ENCODE measurements at places on chromosomes 13 and 19.

- no peak for DNase-seq
Observed at GRCh38 chr13:113540523-113540922, 44.0 kb upstream of the TFDP1 start.

DNA sequence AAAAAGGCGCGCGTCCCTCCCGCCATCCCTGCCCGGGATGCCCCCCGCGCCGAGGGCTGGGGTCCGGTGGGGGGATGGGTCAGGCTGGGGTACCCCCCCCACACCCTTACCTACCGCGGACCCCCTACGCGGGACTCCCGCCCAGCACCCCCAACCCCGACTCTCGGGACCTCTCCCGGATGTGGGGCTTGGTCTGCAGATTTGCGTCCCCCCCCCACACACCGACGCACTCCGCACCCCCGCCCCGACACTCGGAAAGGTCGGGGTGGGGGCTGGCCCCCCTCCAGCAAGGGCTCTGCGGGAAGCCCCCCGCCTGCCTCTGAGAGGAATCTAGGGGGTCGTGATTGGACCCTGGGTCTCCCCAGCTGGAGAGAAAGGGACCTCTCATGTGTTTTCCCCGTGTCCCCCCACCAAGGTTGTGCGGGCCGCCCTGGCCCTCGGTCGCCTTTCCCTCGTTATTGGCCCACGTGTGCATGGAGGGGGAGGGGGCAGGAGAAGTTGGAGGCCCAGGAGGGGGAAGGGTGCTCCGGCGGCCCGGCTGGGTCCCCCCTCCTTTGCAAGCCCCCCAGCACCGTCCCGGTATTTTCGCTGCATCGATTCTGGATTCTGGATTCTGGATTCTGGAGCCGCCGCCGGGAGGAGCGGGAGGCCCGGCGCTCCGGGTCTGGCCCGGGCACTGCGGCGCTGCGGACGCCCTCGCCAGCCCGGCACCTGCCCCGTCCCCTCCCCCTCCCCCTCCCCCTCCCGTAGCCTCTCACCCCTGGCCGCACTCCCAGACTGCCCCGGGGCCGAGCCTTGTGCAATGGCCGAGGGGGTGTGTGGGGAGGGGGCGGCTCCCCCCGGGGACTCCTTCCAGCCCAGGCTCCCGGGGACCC, 607 bp downstream of the NFIC start:
- DNase-seq = no peak

- no peak for DNase-seq
Observed at GRCh38 chr13:79402074-79402635, 3.9 kb downstream of the RBM26 start.

- DNase-seq = no peak
Observed at GRCh38 chr19:5880196-5880595, 9.9 kb upstream of the FUT5 start.

DNA sequence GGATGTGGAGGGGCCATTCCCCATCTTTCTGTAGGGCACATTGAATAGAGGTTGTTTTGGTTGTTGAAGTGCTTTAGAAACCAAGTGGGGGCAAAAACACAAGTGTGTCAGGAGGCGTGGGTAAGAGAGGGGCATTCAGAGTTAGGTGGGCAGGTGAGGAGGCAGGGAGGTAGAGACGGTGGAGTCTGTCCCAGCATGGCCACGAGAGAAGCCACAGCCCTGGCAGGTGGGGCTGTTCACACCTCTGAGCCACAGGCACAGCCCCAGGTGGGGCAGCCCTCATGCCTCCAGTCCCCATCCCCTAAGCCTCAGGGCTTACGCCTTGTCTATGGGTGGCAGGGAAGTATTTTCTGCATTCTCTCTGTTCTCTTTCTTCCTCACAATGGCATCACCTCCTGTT, 43.7 kb downstream of the KCTD15 start:
- DNase-seq = no peak

DNA sequence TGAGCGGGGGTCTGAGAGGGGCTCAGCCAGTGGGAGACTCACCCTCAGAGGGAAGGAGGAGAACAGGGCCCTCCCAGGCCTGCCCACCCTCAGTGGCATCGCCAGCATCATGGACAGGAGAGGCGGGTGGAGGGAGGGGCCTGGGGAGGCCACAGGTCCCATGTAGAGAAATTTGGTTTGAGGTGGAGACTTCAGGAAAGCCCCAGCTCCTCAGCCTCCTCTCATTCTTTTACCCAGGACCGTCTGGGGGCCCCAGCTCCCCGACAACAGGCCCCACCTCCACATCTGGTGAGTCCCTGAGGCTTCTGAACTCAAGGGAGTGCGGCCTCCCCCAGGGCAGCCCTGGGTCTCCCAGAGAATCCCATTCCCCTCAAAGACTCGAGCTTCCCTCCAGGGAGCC, 3.1 kb downstream of the LILRB1 start:
- no peak for DNase-seq

DNA sequence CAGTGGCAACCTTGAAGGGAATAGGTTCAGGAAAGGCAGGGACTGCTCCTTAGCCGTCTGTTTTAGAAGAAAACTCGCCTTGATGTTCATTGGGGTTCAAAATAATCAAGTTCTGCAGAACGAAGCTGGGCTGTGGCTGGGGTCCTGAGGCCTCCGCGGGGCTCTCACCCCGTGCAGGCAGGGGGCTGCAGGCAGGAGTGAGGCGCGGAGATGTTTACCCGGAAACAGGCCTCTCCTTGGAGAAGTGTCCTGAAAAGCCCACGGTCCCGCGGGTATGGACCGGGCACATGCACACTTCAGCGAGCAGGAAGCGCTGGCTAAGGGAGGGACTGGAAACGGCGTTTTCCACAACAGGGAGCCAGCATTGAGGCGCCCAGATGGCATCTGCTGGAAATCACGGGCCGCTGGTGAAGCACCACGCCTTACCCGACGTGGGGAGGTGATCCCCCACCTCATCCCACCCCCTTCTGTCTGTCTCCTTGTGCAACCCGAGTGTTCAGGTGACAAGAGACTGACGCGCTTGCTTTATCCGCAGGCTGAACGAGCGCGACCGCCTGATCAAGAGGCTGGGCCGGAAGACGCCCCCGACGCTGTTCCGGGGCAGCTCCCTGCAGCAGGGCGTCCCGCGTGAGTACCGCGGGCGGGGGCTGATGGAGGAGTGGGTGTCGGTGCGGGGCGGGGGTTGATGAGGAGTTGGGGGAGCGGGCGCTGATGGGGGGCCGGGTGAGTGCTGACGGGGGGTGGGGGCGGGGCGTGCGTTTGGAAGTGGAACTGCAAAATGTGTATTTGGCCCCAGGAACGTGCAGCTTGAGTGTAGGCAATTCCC, 39.6 kb downstream of the SHISA2 start:
- no peak for DNase-seq

DNA sequence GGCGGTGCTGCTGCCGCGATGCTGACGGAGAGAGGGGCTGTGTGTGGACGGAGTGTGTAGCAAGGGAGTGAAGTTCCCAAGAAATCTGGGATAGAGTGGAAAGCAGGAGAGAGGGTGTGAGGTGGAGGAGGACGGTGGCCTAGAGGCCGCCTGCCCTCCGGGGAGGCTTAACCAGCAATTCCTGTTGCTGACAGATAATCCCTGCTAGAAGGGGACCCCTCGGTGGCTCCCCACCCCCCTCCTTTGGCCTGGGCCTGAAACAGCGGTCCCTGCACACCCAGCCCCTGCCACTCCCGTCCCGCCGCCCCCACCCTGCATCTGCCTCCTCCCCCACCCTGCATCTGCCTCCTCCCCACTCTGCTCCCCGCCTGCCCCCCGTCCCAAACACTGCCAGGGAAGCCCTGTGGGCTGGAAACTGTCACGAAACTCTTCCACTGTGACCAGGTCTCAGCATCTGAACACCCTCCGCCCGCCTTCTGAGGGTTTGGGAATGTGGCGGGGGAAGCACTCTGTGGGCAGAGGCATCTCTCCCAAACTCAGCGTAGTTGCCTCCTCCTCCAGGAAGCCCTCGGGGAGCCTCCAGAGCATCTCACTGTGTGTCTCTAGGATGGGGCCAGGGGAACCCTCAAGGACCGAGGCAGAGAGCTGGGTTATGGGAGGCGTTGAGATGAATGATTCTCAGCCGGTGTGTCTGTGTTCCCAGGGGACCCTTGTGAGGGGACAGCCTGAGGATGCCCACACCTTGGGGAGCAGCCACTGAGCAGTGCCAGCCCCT, 17.1 kb upstream of the MATK start:
- DNase-seq = no peak

DNA sequence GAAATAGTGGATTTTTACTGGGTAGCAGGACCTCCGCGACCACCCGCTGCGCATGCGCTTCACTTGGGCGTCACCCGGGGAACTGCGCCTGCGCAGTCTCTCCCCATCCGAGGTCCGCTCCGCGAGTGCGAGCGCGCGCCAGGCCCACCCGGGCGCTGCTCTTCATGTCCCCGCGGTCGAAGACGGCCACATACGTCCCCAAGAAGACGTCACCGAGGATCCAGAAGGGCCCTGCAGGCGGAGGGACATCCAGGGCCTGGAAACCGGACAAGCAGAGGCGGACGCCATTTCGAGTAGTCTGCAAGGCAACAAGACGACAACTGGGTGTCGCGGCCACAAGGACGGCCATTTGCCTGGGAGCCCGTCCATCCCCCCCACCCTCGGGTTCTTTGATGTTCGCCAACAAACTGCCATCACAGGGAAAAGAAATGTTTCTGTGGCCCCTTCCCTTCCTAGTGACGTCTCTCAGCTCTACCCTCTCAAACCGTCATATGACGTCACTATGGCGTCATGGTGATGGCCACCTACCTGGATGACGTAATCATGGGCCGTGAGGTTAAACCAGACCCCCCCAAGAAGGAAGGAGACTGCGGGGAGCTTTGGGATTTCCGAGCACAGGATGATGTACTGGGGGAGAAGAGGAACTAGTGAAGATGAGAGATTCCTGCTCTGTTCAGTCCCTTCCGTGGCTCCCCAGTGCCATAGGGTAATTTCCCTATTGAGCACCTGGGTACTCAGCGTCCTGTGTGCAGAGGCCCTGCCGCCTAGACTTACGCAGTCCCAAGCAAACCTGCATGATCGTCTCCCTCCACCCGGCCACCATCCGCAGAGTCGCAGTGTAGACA, 6.7 kb downstream of the NAPSA start:
- DNase-seq = no peak

GRCh38 chr13:35994131-35994966, 136.8 kb downstream of the DCLK1 start:
- DNase-seq = peak; percentile 53

DNA sequence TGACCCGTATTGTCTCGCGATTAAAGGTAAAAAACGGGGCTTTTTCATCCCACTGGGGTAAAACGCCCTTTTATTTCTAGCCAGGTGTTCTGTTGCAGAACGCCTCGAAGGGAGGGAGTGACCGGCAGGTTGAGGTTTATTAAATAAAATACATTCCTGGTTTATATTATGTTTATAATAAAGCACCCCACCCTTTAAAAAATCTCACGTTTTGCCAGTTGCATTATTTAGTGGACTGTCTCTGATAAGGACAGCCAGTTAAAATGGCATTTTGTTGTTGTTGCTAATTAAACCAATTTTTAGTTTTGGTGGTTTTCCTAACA, 25.1 kb upstream of the ZNF850 start:
- no peak for DNase-seq

GRCh38 chr13:75801388-75801945, 165.3 kb downstream of the LMO7 start:
- DNase-seq = no peak

DNA sequence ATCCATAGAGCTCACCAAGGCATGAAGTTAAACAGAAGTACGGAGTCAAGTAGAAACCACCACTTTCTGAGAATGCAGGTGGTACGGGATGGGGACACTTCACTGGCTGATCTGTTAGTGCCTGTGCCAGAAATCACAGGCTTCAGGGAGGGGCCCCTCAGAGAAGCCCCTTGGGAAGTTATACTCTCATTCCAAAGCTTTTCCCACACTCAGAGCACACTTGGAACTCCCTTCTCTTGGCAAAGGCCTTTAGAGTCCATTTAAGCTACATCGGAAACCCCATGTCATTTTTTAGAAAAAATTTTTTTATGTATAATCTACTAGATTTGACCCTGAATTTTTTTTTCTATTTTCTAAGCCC, 80.7 kb upstream of the WASF3 start:
- DNase-seq = no peak

DNA sequence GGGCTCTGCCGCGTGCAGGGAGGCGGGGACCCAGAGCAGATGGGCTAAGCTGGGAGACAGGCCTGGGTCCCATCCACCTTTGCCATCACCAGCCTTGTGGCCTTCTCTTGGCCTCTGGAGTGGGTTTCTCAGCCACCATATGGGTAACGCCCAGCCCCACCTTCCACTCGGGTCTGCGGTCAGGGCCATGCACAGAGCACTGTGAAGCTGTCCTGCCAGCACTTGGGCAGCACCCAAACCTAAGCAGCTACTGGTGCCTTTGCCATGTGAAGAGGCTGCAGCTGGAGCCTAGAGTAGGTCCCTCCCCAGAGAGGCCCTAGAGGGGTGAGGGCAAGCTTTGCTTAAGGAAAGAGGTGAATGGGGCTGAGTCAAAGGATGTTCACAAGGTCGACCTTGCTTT, 24.1 kb upstream of the NPAS1 start:
- no peak for DNase-seq

DNA sequence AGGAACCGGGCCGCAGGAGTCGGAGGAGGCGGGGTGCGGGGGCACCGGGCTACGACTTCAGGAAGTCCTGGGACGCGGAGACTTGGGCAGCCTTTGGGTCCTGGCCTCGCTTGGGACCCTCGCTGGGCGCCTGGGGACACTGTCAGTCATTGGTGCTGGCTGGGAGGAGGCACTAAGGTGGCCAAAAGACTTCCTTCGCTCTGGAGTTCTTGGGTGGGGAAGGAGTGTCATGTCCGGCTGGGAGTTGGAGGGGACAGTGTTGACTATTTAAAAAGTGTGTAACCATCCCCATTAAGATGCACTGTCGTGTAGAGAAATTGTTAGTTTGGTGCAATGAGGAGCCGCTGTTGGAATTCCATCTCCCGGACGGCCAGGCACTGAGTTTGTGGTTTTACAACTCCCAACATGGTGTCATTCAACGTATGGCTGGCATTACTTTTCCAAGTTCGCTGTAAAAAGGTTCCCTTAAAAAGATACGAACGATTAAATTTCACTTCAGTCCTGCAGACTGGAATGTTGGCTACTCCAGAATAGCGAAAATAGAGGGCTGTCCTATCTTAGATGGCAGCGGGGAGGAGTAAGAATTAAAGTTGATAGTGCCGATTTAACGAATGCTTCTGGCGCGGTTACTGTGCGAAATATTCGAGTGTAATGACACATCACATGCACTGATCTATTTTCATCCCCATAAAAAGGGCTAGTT, 776 bp downstream of the DNAJC3 start:
- DNase-seq = no peak

DNA sequence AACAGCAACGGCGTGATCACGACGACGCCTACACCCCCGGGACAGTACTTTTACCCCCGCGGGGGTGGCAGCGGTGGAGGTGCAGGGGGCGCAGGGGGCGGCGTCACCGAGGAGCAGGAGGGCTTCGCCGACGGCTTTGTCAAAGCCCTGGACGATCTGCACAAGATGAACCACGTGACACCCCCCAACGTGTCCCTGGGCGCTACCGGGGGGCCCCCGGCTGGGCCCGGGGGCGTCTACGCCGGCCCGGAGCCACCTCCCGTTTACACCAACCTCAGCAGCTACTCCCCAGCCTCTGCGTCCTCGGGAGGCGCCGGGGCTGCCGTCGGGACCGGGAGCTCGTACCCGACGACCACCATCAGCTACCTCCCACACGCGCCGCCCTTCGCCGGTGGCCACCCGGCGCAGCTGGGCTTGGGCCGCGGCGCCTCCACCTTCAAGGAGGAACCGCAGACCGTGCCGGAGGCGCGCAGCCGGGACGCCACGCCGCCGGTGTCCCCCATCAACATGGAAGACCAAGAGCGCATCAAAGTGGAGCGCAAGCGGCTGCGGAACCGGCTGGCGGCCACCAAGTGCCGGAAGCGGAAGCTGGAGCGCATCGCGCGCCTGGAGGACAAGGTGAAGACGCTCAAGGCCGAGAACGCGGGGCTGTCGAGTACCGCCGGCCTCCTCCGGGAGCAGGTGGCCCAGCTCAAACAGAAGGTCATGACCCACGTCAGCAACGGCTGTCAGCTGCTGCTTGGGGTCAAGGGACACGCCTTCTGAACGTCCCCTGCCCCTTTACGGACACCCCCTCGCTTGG, 966 bp downstream of the JUNB start:
- no peak for DNase-seq

All from HS-5 (cell line).